Right cardiac atrium (tissue), 5 donors: ENCODE measurements at places on chromosomes 7 and 10. TPM values are rescaled to one million over a fixed set of nuclear protein-coding genes. Genes with fewer than 3 reads are reported as not detected.

GRCh38 chr7:132108563-132108962, 467.7 kb downstream of the PLXNA4 start:
- DNase-seq = no peak

DNA sequence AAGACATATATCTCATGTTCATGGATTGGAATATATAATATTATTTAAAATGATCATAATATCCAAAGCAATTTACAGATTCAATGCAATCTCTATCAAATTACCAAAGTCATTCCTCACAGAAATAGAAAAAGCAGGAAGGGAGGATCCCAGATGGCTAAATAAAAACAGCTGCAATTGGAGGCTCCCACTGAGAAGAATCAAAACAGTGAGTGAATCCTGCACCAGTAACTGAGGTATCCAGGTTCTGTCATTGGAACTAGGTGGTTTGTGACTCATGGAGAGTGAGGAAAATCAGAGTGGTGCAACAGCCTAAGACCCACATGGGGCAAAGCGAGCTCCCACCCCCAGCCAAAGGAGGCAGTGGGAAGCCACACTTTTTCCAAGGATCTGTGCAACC, 128.4 kb downstream of the MTERF1 start:
- DNase-seq = no peak

GRCh38 chr10:7409045-7409731, 1.6 kb downstream of the SFMBT2 start:
- DNase-seq = peak; percentile 21

DNA sequence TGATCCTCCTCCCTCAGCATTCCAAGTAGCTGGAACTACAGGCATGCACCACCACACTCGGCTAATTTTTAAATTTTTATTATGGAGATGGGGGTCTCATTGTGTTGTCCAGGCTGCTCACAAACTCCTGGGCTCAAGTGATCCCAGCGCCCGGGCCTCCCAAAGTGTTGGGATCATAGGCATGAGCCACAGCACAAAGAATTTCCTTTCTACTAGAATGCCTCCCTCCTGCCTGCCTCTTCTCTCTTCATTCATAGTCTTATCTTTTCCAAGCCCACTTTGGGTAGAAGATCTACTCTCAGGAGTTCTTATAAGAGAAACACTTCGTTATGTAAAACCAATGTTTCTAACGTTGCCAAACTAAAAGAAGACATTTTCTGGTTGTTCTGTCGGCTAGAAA, 144.1 kb downstream of the LRRC4 start:
- no peak for DNase-seq

GRCh38 chr10:43261578-43262396, 5.1 kb downstream of the RASGEF1A start:
- no peak for DNase-seq

- DNase-seq = no peak
These were observed 1224.2 kb upstream of the SORCS1 start for GRCh38 chr10:108388706-108389105.

GRCh38 chr7:24172856-24173255, 111.1 kb upstream of the NPY start:
- DNase-seq = no peak

GRCh38 chr10:48944171-48944570, 4.5 kb upstream of the LRRC18 start:
- no peak for DNase-seq

- DNase-seq = no peak
These were observed 1.1 kb upstream of the TMEM130 start for GRCh38 chr7:98870807-98871491.

DNA sequence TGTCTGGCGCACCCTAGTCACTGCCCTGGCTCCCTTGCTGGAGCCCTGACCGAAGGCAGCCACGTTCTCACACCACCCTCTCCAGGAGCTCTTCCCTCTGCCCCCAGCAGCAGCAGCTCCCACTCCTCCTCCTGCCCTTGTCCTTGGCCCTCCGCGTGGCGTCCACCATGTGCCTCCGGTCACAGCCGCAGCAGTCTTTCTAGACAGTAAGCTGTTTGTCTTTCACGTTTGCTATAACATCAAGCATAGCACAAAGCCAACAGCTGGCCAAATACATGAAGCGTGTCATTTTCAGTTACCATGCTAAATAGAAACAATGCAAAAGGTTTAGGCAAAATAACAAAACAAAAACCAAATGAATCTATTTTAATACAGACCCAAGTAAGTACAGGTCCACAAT, 3.3 kb downstream of the PITRM1 start:
- DNase-seq = no peak

- no peak for DNase-seq
These were observed 20.8 kb upstream of the RELN start for GRCh38 chr7:104010052-104010909.

GRCh38 chr10:132746801-132747625, 38.9 kb downstream of the NKX6-2 start:
- DNase-seq = no peak

- no peak for DNase-seq
These were observed 148.8 kb downstream of the PPP1R9A start for GRCh38 chr7:95056107-95056739.

DNA sequence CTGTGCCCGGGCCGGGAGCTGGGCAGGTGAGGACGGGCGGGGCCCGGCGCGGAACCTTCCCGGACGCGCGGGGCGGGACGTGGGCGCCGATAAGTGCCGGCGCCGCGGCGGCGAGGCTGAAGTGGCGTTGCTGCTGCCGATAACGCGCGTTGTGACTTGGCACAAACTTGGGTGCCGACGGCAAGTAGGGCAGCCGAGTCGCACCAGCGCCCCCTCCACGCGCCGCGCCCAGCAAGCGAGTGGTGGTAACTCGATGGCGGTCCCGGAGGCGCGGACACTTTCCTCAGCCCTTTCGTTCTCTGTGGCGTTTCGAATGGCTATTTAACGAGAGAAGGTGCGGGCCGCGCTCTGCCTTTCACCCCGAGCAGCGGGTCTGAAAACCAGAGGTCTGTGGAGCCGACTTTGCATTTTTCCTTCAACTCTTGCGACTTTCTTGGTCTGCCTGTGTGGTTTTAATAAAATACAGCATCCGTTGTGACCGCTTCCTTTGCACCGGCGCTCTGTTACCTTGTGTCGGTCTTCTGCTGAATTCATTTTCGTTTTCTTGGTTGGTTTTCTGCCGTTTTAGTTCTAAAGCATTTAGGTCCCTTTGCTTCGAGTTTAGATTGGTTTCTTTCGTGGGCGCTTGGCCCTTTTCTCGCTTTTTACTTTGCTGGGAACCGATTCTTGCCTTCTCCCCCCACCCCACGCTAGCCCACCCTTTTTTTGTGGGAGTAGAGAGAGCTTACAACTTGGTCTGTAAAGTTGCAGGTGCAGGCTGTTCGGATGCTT, 701 bp downstream of the STK17A start:
- DNase-seq = peak; percentile 94

The NODAL gene
- total RNA-seq = not detected

The AKR1E2 gene
- total RNA-seq = 7.8 TPM

The TNS3 gene
- total RNA-seq = 48.3 TPM

The ZNF138 gene
- 5.1 TPM for total RNA-seq

The CLDN12 gene
- 37.2 TPM for total RNA-seq

The OR2A7 gene
- 1.5 TPM for total RNA-seq

The OR9A2 gene
- not detected for total RNA-seq
